Stimulated activated CD4-positive, alpha-beta T cell treated with anti-CD3 and anti-CD28 coated beads, TNF-alpha, amount 100 ng/mL, for 24 hours (primary cell): ENCODE measurements at places on chromosomes 1 and 21.
A peak's percentile ranks its signal among the peaks of the same experiment; 100 is the strongest.

- no peak for DNase-seq
Measured at GRCh38 chr21:25895565-25896205, 160.9 kb downstream of the GABPA start.

DNA sequence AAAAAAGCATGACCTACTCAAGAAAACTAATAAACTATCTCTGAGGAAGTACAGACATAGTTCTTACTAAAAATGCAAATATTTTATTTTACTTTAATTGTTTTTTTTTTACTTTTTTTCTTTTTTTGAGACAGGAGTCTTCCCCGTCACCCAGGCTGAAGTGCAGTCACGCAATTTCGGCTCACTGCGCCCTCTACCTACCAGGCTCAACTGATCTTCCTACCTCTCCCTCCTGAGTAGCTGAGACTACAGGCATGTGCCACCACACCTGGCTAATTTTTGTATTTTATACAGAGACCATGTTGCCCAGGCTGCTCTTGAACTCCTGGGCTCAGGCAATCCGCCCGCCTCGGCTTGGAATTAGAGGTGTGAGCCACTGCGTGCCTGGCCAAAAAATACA lies 1263.1 kb downstream of the KCNT2 start:
- DNase-seq: no peak

DNA sequence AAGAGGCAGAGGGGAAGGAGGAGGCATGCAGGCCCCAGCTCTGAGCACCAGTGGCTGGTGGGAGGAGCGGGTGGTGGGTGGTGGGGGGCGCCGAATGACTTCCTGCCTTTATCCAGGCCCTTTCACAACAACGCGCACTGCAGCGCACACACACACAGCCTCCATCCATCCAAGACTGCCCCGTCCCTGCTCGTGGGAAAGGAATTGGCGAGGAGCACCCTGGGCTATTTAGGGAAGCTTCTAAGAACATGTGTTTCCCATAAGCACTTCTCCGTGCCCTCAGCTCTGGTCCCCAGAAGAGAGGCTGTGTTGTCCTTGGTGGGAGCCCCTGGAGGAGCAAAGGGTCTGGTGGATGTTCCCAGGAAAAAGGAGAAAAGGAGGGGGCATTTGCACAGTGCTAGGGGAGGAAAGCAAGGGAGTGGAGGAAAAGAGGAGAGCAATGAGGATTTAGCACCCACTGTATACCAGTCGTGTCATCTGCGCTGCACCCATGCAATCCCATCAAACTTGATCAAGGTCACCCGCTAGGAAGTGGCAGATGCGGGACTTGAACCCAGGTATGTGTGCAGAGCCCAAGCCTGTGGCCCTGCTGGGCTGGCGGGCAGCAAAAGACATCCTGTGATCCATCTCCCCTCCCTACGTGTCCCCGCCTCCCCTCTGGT lies 28.1 kb downstream of the EPHA2 start:
- DNase-seq: no peak

DNA sequence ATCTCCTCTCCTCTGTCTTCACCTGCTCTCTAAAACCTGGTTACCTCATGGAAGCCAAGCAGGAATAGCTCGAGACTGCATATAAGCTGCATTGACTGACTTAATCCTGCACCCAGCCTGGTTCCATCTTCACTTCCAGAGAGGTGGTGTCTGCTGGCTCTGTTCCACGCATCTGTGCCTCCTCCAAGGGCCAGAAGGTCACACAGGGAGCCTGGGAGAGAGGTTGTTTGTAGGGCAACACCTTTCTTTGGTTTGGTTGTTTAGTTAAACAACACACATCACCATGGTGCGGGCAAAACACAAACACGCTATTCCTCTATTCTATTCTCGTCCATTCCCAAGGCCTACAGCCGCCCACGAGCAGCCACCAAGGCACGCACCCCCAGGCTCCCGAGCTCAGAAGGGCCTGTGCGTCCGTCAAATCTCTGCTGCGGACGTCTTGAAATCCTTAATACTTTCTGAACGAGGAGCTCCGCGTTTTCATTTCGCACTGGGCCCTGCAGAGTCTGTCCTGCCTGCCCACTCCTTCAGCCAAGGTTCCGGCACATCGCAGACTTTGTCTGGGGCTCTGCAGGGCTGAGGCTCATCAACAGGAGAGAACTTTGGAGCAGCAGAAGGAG lies 116.2 kb downstream of the RIPK4 start:
- DNase-seq: no peak

- DNase-seq: no peak
Measured at GRCh38 chr1:169945181-169945580, 51.5 kb upstream of the SCYL3 start.

- no peak for DNase-seq
Measured at GRCh38 chr1:229410692-229411433, 23.0 kb downstream of the ACTA1 start.

- DNase-seq: no peak
Measured at GRCh38 chr21:44291078-44291935, 5.6 kb downstream of the AIRE start.

GRCh38 chr1:112599477-112599876 lies 19.5 kb downstream of the ST7L start:
- DNase-seq: no peak

DNA sequence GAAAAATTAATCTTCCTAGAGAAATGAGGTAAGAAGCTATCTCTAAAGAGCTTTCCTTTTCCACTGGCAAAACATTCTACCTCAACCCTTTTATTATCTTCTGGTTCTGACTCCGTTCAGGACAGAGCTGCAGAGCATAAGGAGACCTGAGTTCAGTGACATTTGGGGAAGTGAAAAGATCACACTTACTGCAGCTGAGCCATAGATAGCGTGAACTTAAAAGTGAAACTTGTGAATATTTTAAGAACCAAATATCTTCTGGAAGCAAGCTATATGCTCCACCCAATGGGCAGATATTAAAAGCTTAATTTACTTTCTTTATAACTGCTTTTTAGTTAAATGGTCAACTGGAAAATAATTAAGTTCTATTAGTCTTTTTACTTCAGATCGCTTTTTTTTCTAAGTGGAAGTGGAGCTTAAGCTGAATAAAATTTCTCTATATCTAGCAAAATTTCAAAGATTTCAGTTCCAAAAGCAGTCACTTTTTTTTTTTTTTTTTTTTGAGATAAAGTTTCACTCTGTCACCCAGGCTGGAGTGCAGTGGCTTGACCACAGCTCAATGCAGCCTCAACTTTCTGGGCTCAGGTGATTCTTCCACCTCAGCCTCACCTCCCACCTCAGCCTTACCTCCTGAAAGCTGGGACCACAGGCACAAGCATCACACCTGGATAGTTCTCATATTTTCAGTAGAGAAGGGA lies 11.9 kb downstream of the PTPN22 start:
- DNase-seq: no peak

DNA sequence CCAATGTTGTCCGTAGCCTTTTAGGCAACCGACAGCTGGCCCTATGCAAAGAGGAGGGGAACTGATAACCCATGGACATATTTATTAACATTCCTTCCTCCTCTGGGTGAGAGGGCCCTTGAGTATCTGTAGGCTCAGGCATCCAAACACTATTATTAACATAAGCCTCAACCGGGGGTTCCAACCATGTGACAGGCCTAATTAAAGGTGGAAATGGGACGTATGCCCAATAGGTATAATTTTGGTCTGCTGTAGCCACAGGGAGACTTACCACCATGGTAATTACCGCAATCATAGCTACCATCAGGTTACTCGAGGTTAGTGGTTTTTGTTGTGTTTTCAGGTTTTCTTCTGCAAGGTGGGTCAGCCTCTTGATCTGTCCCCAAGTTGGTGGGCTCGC lies 5.3 kb downstream of the DAP3 start:
- DNase-seq: no peak

DNA sequence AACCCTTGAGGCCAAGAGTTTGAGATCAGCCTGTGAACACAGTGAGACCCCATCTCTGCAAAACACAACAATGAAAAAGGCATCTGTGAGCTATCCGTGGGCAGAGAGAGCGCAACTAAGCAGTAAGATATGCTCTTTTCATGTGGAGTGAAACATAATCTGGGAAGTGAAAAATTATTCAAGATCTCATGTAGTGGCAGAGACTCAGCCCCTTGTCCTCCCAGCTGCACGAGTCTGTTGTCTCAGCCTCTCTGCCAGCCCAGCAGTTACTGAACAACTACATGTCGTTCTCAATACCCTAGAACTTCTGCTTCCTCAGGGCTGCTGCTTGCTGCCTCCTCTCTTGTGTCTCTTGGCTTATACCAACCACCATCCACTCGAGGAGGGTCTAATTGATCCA lies 61.3 kb upstream of the WDR26 start:
- no peak for DNase-seq

DNA sequence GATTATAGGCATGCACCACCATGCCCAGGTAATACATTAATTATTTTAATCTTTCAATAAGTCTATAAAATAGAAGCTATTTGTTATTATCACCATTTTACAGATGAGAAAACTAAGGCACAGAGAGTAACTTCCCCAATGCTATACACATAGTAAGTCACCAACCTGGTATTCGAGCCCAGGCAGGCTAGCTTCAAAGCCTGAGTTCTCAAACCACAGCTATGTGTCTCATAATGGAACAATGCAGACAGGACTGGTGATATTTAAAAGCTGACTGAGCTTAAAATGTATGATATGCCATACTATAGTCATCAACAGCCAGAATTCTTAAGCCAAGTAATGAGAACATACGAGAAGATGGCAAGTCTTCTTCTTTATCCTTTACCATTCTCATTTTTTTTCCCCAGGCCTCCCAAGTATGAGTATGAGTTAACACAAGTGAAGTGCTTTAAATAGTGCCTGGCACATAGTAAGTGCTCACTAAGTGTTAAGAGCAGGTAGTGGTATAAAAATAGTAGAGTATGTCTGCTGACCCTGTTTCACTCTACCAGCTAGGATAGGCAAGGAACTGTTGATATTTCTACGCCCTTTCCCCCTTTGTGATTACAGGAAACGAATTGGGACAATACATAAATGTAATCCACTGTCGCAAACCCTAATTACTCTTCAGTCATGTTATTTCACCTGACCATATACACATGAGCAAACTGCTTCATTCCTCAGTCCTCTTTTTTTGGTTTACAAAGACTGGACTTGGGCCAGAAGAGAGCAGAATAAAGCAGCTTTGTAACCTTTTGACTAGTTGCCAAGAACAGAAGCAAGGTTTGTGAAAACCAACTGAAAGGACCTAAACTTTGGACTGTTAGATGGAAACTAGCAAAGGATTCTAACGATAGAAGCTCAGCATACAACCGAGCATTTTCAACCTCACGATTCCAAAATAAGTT lies 9.5 kb downstream of the EYA3 start:
- no peak for DNase-seq

DNA sequence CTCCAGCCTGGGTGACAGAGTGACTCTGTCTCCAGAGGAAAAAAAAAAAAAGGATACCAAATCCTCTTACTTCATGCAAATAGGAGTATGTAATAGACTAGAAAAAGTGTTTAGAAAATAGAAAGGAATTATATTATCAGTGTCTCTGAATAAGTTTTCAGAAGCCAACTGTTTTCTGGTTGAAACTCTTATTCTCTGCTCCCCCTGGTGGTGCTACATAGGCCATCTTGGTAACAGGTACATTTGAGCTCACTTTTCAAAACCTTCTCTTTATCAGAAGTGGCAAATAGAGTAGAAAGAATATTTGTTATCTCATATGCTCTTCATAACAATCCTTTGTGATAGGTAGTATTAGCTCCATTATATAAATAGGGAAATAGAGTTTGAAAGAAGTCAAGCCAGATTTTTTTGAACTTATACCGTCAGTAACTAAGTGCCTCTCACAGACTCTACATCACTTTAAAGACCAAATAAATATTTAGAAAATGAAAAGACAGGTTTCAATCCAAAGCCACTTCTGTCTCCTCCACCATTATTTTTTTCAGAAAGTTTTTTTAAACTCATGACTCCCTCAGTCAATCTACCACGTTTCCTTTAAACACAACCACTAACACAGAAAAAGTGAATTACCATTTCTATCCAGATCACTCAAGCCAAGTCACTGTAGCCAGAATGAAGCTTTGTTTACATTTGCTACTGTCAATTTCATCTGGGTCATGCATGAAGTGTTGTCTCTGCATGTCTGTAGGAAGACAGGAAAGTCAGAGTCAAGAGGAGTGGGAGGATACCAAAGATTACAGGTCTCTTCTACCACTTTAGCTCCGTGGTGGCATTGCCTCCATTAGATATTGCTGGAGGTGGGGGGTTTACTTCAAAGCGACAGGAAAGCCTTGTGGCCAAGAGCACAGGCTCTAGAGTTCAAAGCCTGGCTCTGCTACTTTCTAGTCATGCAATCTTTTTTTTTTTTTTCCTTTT lies 45.6 kb downstream of the IL23R start:
- peak; percentile 32 for DNase-seq
